ENCODE measurements at places on chromosomes 16 and 17.

DNA sequence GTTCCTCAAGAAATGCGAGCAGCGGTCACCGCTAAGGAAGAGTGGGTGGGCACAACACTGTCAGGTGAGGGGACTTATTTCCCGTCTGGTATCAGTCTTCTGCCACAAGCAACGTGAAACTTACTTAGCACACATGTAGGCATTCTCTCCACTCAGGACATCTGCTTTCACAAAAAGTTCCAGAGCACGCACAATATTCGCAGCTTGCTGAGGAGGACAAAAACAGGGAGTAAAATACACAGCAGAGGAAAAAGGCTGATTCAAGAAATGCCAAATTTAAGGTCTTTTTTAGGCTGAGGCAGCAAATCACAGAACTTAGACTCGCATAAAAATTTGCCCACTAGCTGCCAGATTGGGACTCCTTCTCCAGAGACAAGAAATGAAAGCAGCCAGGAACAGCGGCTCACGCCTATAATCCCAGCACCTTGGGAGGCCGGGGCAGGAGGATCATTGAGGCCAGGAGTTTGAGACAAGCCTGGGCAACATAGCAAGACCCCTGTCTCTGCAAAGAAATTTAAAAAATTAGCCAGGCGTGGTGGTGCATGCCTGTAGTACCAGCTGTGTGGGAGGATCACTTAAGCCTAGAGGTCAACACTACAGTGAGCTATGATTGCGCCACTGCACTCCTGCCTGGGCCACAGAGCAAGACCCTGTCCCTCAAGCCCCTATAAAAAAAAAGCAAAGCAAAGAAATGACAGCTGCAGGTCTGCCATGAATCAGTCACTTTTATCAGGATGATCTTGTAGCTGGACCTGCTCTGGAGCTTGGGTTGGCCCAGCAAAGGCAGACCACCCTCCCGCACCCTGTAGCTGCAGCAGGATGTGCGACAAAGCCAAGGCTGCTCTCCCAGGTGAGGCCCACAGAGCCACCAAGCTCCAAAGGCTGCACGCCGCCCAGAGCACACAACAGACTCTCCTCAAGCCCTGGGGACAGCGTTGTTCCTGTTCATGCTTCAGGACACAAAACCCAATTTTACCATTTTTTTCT lies 20.5 kb downstream of the USP36 start:
- no peak for DNase-seq

DNA sequence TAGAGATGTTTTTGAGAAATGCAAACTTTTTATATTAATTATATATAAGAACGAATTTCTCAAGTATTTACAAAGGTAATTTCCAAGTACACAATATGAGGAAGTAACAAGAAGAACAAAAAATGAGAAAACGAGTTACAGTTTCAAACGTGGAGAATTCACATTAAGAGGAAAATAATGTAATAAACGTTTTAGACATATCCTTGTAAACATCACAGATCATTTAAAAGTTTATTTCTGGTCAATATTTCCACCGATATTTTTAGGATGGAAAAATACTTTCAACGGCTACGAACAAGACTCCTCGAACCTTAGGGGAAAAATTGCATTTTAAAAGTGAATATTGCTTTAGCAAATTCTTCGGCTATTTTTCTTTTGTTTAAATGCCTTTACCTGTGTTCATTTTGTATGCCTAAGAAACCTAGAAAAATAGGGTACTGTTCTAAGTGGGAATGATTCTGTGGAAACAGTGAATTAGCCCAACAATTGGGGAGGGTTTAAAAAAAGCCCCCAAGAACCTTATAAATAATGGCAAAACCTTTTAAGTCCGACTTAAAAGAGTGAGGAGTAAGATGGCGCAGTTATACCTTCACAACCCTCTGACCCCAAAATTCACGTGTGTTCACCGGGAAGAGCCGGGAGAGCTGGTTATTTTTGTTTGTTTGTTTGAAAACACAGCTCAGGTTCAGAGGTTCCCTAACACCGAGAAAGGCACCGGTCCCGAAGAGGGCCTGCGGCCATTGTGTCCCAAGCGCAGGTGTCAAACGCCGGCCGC lies 3.3 kb downstream of the HNF1B start:
- no peak for DNase-seq

DNA sequence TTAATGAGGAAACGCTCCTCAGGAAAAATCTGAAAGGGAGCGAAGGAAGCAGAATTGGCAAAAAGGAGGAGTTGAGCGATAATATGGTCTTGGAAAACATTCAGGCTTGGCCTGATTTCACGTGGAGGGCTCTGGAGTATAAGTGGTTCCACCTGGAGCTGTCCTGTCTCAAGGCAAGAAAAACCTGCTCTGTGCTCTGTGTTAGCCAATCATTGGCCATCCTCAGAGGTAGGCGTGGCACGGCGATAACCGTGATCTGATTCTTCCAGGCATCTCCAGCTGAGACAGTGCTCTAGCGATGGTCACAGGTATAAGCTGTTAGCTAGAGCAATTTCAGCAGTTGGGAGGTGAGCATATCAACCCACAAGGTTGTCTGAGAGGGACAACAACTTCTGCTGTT lies 450.5 kb upstream of the MAF start:
- no peak for DNase-seq

- no peak for DNase-seq
These were observed 561 bp downstream of the ZNF423 start for GRCh38 chr16:49855280-49855821.

DNA sequence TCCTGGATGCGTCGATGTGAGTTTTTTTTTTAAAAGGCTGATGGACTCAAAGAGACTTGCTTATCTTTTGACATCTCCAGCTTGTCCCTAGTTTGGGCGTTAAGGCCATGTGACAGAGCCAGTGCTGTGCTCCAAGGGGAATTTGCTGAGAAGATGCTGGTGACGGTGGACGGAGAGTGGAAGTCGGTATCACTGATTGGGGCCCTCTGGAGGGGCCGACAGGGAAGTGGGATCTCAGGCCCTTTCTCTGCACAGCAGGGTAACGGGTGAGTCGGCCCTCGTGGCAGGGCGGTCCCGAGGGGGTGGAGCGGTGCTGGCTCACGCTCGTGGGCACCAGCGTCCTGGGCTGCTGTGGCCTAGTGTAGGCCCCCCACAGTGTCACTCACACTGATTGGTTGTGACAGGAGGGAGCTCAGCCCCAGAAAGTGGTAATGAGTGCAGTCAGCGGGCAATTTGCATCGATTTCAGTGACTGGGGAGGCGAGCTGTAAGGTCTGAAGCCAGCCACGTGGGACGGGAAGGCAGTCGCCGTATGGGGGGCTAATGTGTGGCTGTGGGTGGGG lies 91.3 kb downstream of the TBC1D16 start:
- no peak for DNase-seq

DNA sequence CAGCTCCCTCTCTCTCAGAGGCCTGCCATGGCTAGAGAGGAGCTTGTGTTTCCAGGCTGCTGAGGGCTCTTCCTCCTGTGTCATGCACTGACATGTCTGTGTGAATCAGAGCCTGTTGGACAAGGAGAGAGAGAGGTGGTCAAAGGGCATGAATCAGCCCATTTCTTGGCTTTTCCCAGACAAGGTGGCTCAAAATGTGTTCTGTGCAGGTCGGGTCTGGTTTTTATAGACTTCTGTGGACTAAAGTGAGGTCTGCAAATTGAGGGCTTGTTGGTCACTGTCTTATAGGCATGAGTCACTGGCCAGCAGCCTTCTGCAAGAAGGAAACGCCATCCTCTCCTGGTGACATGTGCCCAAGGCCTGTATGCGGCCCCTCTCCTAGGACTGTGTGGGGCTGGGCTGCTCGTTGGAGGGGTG lies 97.9 kb downstream of the FOXL1 start:
- no peak for DNase-seq

GRCh38 chr16:50282010-50282538 lies 15.7 kb downstream of the ADCY7 start:
- no peak for DNase-seq

DNA sequence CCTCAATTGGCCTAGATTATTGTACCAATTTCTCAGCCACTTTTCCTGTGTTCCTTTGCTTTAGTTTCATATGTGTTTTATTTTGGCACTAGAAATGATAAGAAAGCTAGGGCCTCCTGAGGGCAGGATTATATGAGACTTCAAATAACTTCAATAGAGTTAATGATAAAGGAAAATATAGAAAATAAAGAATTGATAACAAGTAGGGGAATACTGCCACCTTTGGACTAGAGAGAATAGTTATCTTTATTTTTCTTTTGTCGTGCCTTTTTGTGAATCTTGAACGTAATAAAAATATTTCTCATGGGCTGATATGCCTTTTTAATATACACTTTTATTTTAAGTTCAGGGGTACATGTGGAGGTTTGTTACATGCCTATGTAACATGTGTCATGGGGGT lies 29.3 kb upstream of the RBL2 start:
- DNase-seq = no peak

GRCh38 chr16:71792176-71792575 lies 16.5 kb downstream of the AP1G1 start:
- DNase-seq = no peak

GRCh38 chr17:73064084-73064938 lies 28.2 kb downstream of the SLC39A11 start:
- DNase-seq = no peak

- DNase-seq = no peak
These were observed 85.5 kb downstream of the SSH2 start for GRCh38 chr17:29844339-29845048.

- no peak for DNase-seq
These were observed 115.2 kb downstream of the PITPNC1 start for GRCh38 chr17:67492251-67492740.

DNA sequence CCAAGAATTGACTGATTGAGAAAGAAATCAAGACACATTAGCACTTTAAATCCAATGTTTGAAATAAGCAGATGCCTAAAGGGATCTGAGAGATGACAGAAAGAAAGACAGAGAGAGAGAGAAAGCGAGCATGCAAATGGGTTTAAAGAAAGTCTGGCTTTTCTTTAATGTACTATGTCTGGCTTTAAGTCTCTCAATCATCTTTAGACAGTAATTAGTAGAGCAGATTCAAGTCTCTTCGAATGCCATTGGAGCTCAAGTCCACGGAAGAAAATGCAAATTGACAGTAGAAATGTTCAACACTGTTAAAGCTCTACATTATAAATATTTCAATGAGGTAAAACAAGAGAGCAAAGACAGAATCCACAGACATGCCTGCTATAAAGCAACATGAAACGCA lies 1480.2 kb upstream of the CDH8 start:
- no peak for DNase-seq

DNA sequence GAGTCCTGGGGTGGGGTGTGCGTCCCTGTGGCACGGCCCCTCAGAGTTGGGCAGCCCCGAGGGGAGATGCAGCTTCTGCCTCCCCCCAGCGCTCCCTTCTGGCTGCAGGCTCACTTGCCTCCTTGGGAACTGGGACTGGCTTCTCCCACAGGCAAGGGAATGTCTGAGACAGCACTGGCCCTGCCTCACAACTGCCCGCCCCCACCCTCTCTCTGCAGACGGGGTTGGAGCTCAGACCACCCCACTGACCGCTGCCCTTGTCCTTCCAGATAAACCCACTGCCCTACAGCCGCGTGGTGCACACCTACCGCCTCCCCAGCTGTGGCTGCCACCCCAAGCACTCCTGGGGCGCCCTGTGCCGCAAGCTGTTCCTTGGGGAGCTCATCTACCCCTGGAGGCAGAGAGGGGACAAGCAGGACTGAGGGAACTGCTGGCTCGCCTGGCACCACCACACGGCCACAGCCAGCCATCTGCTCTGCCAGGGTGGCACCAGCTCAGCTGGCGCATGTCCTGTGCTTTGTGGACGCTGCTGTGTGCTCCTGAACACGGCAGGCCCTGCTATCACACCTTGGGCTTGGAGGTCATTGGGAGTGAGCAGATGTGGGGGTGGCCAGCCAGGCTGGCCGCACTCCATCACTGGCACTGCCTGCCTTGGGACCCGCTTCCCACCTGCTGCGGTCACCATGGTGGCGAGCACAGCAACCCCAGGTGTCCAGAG lies 7.1 kb upstream of the RAB40C start:
- DNase-seq = no peak

DNA sequence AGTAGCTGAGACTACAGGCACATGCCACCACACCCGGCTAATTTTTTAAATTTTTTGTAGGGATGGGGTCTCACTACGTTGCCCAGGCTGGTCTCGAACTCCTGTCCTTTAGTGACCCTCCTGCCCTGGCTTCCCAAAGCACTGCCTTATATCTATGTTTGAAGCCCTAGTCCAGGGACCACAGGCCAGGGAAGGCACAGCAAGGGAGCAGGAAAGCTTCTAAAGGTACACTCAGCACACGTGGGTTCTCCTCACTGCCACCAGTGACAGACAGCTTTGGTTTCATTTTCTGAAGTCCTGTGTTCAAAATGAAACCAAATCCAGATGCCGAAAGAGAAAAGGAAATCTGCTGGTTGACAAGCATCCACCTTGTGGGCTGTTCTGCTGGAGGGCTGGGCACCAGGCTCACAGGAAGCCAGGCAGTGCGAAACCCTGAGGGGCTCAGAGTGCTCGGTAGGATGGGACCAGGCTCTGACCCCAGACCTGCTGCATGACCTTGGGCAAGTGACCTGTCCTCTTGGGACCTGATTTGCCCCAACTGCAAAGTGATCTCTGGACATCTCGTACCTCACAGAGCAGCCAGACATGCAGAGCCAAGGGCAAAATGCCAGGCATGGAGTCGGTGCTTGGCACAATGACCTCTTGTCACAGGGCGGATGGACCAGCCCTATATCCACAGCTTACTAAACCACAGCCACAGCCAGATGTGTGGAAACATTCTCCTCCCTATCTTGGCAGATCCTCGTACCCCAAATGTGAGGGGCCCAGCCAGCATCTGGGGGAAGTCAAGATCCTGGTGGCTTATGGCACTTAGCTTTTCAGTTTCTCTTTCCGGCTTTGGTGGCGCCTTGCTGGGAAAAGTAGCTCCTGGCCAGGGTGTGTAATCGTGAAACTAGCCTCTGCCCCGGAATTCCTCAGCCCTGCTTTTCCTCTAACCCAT lies 2.8 kb upstream of the SOCS1 start:
- no peak for DNase-seq

DNA sequence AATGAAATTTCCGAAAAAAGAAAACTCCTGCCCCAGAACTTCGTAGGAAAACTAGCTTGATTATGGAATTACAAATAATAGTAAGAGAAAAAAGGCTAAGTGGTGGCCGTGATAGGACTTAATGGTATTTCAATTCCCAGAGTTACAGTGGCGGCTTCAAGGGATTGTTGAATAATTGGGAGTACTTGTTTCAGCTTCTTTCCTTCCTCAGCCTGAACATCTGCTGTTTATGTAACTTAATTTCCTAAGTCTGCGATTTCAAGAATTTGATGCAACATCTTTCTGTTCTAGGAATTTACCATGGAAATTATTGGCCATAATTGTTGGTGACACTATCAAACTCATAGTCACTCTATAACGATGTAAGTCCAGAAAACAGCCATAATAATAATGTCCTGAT lies 684 bp upstream of the APPBP2 start:
- DNase-seq = no peak

- DNase-seq = no peak
These were observed 499.4 kb upstream of the C16orf82 start for GRCh38 chr16:26567356-26567755.

DNA sequence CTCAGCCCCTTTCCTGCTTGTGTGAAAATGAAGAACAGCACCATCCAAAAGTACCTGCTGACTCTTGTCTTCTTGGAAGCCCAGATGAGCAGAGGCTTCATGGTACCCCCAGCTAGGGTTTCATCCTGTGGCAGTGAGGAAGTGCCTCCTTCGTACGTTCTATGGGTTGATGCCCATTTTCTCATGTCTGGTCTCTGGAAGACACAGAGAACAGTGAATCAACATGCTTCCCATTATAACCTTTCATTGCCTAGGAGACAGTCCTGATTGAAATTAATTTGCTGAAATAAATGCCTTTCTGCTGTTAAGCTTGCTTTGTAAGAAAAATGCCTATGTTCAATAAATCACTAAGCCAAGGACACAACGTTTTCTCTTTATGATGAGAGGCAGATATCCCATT lies 36.5 kb downstream of the RCVRN start:
- no peak for DNase-seq
